ENCODE measurements at places on chromosomes 3 and 15.

GRCh38 chr15:50698101-50698500 is 11.5 kb upstream of the TRPM7 start:
- DNase-seq: no peak

DNA sequence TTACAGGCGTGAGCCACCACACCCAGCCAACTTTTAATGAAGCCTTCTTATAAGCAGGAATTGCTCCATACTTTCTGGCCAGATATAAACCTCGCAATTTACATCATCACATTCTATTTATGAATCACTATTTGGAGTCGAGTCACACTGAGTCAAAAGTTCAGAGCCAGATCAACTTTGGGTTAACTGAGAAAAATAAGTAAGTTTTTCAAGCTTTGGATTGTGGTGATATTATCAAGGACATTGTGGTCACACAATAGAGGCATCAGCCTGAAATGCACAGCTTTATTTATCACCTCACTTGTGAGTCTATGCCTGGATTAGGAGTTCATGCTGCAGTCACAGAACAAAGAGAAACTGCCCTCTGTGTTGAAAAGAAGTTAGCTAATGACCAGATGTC is 1163.5 kb downstream of the ROBO1 start:
- peak; percentile 47 for DNase-seq

DNA sequence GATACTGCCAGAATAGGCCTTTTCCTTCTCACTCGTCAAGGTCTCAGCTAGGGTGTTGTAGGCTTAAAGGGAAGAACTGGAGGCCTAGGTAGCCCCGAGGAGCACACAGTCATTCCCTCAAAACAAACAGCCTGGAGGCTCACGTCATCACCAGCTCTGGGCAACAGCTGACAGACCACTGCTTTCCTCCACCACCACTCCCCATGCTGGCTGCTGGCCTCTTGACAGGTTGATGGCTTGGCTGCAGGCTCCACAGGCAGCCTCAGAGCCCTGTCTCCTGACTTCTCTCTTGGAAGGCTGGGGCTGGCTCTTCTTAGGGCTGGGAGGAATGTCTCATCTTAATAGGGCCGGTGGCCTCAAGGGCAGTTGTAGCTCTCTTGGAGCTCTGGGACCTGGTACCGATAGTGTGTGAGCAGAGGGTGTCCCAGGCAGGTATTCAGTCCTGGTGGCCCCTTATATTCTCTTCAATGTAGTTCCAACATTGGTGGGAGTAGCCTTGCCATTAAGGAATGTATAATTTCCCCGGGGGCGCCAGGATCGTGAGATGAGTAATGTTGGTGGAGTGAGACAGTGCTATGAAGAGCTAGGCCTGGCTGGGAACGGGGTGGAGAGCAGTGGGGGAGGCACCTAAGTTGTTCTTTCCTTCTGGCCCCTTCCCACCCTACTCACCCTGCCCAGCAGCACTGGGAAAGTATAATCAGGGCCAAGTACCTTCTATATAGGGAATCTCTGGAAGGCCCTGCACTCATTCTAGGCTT is 6.1 kb upstream of the AP2M1 start:
- no peak for DNase-seq

DNA sequence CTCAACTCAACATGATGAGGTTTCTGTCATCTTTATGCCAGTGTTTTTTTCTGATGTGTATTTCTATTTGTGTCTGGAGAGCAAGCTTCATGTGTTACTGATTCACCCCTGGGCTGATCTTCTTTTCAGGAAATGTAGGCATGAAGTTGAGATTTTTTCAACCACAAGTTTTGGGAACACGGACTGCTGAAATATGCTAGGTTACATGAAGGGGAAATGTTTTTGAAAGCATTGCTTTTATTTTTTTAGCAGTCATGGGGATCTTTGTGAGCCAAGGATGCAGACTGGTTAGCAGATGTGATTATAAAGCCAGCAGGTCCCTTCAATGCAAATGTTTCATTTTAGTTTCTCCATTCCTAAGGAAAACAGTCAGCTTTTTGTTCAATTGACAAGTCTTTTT is 219.3 kb upstream of the COL8A1 start:
- peak; percentile 79 for DNase-seq

DNA sequence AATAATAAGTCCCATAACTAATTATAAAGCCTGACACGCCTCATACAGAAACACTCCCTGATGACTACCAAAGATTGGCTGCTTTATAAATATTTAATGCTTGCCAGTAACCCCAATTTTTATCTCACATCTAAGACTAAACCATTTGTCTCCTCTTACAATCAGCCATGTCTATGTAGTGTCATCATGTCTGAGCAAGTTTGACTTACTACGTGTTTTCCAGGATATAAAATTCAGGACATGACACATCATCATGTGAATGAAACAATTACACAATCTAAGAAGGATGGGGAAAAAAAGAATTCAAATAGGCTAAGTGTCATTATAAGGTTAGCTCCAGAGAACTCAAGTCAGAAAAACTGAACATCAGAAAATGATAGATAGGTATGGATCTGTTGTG is 208.7 kb downstream of the MECOM start:
- peak; percentile 10 for DNase-seq

GRCh38 chr3:177721864-177722785 is 524.8 kb upstream of the TBL1XR1 start:
- no peak for DNase-seq

- DNase-seq: no peak
These were observed 139.3 kb upstream of the HES1 start for GRCh38 chr3:193996641-193997089.

DNA sequence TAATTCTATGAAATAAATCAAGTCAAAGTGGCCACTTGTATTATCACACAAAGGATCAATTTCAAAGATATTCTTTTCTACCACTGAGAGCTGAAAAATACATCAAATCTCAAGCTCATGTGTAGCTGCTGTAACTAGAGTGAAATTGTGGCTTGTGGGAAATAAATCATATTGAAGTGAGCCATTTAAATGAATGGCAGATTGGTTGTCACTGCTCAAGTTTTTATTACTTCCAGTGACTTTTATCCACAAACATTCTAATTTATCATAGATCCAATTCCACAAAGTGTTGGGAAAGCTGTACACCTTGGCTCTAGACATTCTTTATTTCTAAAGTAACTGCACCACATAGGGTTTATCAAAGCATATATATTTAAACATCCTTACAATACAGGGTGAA is 285.4 kb downstream of the CNTN3 start:
- DNase-seq: no peak

DNA sequence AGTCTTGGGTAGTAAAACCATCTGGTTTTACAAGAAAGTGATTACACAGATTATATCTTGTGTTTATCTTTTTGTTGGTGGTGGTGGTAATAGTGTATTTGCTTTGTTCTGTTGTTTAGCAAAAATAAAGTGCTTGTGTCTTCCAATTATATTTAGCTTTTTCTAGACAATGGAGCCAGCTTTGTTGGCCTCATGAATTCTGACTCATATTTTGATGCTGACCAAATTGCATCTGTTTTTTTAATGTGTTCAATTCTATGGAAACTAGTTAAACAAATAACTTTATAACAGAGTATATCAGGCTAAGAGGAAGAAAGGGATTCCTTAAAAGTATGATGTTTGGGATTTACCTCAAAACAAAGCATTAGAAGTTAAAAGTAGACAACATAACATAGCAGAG is 69.3 kb upstream of the BFSP2 start:
- no peak for DNase-seq

GRCh38 chr3:197076415-197076814 is 46.8 kb upstream of the MELTF start:
- no peak for DNase-seq

DNA sequence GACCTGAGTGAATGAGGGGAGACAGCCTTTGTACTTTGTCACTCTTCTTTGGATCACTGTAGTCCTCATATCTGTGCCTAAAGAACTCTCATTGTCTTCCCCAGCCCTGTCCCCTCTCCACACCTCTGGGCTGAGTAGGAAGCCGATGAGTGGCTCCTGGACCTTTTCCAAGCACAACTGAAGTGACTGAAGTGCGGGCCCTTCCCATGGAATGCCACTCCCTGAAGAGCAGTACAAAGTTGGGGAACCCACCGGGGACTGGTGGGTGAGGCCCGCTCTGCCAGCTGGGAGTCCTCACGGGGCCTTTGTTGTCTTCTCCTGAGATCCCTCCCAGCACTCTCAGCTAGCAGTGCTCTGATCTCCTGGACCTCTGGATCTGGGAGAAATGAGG is 90.1 kb downstream of the AAGAB start:
- DNase-seq: no peak

GRCh38 chr3:194950906-194951628 is 265.4 kb downstream of the FAM43A start:
- no peak for DNase-seq

GRCh38 chr3:10361375-10361774 is 40.5 kb upstream of the SEC13 start:
- DNase-seq: no peak

GRCh38 chr3:169026543-169027182 is 636.8 kb downstream of the MECOM start:
- peak; percentile 92 for DNase-seq

DNA sequence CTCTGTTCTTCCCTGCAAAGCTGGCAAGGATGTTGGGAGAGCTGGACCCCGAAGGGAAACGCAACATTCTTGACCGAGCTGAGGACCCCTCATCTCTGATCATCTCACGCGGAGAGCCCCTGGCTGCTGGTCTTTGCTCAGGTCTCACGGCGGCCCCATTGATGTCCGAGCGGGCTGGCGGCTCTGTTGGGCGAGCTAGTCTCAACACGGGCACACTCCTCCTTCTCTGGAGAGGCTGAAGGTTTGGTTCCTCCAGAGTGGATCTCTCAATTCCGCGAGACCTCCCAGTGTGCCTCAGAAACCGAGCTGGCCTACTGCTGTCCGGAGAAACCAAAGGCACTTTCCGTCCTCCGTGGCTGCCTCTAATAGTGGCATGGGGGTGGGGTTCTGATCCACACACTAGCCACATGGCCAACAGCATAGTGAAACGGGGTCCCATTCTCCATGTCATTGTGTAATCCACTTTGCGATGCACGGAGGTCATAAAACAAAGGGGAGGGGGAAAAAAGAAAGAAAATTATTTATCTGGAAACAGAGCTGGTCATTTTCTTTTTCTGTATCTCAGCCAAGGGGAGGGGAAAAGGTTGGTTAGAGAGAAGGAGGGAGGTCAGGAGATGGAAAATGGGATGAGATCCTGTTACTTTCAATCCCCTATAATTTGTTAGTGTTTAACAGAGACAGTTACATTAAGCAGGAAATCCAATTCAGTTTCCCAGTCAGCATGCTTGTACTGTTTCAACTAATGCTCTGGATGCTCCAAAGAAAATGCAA is 1.3 kb downstream of the CCDC80 start:
- DNase-seq: no peak

DNA sequence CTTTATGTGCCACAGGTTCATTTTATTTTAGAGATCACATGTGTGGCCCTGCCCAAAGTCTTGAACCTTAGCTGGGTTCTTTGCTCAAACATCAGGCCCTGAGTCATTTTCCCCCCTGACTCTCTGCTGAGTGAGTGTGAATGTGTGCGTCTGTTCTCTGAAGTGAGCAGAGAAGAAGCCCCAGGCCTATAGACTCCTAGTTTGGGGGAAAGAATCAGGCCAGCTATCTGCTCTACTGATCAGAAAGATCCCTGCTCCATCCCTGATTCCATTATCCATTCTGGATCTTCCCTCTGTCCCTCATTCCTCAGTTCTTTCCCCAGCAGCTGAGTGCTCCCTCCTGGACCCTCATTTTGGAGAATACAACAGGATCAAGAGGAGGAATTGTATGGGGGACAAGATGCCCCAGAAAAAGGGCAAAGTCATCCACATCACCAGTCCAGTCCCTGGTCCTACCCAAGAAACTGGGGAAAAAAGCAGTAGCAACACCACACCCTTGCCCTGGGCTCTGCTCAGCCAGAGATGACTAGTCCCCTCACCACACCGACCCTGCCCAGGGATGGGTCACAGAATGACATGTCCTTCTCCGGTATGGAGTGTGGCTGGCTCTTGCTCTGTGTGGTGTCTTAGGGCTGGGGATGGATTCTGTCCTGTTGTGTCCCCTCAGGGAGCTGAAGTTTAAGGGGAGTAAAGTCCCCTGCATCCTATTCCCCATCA is 3.2 kb downstream of the DUOX1 start:
- DNase-seq: no peak

- DNase-seq: peak; percentile 85
These were observed 181.4 kb downstream of the GAP43 start for GRCh38 chr3:115804713-115805119.

- DNase-seq: no peak
These were observed 55.2 kb downstream of the HMG20A start for GRCh38 chr15:77475898-77476297.

DNA sequence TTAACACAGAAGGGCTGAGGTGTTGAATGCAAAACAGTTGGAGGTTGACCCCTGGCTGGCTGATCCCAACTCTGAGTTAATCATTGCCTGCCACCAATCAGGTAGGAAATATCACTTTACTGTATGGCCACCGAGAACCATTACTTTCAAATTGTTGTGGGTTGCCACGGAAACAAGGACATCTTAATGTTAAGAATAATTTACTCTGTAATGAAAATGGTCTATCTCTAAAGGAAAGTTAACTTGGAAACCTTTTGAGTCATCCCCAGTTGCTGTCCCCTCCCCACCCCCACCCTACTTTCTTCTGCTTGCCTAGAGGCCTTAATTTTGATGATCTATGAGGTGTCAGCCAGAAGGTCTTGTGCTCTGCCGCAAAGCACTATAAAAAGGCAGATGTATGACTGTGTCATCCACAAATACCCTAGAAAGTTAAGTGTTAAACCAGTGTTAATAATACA is 78.7 kb upstream of the SNRK start:
- DNase-seq: no peak

DNA sequence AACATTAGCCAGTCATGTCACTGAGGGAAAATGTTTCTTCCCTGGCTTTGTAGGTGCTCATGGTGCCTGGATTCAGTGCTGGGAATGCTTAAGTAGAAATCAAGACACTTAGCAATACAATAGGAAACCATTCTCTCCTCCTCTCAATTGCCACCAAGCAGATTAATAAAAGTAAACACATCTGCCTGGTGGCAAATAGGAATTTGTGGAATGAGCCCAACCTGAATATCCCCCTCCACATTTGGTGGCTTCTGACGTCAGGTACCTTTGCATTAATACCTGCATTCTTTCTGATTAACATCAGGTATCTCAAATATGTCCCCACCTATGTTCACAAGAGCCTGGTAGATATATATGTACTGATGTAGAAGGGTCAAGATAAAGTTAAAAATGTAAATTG is 42.7 kb downstream of the PPP2R3A start:
- no peak for DNase-seq

DNA sequence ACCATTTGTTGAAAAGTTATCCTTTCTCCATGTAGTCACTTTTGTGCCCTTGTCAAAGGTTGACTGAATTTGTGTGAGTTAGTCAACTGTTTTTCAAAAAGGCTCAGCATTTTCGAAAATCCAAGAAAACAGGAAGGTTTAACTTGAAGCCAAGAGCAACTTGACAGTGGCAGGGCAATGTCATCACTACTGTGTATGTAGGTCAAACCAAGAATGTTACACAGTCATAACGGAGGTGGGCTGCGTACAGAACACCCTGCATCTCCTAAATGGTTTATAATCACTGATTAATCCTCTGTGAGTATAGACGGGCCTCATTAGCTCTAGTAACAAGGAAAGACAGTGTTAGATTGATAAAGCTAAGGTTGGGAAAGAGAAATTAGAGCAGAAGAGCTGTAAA is 1064.9 kb downstream of the FHIT start:
- DNase-seq: no peak

GRCh38 chr15:72472992-72473610 is 1.0 kb upstream of the ARIH1 start:
- peak; percentile 39 for DNase-seq

- DNase-seq: no peak
These were observed 83.6 kb downstream of the TIGIT start for GRCh38 chr3:114377426-114377825.

GRCh38 chr3:16480861-16481545 is 32.5 kb downstream of the RFTN1 start:
- peak; percentile 14 for DNase-seq

GRCh38 chr15:35182841-35183479 is 97.9 kb upstream of the NANOGP8 start:
- no peak for DNase-seq

Data from fibroblast of gingiva (primary cell).